ENCODE measurements at places on chromosomes 12 and 14.
A peak's percentile ranks its signal among the peaks of the same experiment; 100 is the strongest.

GRCh38 chr12:93208011-93208410 is 169.7 kb upstream of the NUDT4 start:
- no peak for DNase-seq

DNA sequence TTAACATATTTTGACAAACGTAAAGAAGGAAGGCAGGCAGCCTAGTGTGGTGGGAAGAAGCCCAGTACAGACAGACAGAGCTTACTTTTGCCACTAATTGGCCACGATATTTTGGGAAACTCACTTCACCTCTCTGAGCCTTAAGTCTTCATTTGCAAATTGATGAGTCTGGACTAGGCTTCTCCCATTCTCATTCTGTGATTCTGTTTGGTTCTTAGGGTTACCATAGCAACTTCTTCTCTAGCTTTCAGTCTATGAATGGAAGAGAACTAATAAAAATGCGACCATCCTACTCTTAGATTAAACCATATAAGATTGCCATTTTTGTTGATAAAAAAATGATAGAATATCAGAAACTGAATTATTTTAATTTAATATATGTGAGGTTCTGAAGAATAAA is 210.5 kb downstream of the SNAPC1 start:
- DNase-seq = no peak

DNA sequence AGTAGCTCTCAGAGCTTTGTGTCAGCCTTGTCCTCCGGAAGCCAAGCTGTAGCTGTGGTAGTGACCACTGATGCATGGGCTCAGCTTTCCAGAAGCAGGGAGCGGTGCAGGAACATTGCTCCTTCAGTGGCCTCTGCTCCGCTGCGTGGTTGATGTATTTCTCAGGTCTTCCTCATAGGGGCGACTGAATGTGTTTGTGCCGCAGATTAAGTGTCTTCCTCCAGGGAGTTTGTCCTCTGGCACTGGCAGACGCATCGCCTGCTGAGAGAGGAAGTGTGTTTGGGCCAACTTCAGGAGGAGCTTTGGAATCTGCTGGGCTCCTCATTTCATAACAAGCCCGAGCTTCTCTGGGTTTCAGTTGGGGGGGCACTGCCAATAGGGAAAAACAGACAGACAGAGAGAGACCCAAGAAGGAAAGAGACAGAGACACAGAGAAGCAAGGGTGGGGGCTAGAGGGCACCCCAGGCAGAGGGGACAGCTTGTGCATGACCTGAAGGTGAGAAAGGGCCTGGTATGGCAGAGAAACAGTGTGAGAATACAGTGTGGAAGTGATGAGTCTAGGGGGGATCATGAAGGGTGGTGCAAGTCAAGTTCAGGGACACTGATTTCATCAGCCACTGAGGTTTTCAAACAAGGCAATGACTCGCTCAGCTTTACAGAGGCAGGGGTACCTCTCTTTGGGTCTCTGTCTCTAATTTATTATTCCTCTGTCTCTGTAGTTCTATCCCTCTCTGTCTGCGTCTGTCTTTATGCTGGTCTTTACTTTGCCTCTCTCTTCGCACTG is 69.4 kb upstream of the PRIMA1 start:
- DNase-seq = no peak

- DNase-seq = no peak
These were observed 13.7 kb downstream of the KRT71 start for GRCh38 chr12:52539083-52539820.

GRCh38 chr14:73452341-73453186 is 5.8 kb downstream of the NUMB start:
- no peak for DNase-seq

GRCh38 chr12:111687255-111687654 is 1.4 kb downstream of the ACAD10 start:
- peak; percentile 57 for DNase-seq

- no peak for DNase-seq
These were observed 43.4 kb downstream of the TEAD4 start for GRCh38 chr12:3002646-3003045.

DNA sequence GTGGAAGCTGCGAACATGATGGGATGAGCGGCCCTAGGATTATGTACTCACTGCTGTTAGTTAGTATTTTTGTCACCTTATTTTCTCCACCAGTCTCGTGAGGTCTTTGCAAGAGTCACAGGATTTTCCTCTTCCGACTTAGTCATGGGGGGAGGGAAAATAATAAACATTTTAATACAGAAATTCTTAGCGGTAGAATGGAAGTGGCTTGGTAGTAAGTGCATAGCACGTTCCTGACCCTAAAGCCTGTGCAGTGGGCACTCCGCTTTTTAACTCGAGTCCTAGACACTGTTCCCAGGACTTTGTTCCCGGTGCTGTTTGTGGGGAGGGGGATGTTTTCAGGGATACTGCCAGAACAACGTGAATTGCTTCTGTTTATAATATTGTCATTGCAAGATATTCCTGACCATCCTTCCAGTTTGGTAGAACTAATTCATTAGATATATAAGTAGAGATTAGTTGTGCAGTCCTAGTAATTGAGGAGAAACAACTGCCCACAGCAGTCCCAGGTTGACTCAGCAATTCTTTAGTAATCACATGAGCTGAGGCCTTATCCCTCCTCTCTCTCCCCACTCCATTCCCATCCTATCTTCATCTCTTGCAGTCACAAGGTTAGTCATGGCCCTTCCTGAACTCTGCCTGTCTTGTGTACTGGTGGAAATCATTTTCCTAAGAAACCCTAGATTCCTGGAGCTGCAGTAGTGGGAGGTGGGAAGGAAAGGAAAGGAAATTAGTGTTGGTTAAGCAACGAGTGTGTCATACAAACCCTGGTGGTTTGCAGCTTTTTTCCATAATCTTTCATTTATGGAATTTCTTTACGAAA is 799 bp downstream of the SLC38A6 start:
- peak; percentile 20 for DNase-seq

- peak; percentile 43 for DNase-seq
These were observed 53.0 kb downstream of the PEX5 start for GRCh38 chr12:7242176-7243101.

- DNase-seq = no peak
These were observed 182.9 kb downstream of the EXOC5 start for GRCh38 chr14:57085801-57086200.

DNA sequence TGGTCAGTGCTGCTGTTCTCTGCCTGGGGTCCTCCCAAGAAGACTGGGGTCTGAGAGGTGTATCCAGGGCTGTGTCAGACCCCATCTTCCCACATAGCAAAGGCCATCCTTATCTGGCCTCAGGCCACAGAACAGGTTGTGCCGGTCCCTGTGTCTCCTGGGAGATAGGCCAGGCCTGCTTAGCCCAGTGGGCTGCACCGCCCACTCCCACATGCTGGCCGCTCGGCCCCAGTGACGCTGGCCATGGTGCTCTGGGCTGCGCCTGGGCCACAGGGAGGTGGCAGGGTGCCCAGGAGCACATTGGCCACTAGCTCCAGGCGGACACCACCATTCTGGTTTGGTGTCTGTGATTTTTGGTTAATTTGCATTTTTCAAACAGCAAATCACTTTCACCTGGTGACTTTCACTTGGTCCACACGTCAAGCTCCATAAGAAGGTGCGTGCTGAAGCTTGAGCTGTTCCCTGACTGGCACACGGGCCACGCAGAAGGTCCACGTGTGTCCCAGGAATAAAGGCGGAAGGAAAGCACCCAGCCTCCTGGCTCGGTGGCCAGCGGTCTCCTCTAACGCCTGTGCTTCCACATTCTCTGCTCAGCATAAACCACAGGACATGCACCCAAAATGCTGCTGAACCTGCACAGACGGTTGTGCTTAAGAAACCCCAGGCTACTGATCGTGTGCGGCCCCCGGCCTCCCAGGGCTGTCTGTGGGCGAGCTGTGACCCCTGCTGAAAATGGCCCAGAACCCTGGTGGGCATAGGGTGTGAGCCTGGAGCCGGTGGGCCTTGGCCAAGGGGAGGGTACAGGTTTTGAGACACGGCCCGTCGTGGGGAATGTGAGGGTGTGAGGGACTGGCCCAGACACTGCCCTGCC is 4.6 kb downstream of the FBRSL1 start:
- DNase-seq = peak; percentile 84

DNA sequence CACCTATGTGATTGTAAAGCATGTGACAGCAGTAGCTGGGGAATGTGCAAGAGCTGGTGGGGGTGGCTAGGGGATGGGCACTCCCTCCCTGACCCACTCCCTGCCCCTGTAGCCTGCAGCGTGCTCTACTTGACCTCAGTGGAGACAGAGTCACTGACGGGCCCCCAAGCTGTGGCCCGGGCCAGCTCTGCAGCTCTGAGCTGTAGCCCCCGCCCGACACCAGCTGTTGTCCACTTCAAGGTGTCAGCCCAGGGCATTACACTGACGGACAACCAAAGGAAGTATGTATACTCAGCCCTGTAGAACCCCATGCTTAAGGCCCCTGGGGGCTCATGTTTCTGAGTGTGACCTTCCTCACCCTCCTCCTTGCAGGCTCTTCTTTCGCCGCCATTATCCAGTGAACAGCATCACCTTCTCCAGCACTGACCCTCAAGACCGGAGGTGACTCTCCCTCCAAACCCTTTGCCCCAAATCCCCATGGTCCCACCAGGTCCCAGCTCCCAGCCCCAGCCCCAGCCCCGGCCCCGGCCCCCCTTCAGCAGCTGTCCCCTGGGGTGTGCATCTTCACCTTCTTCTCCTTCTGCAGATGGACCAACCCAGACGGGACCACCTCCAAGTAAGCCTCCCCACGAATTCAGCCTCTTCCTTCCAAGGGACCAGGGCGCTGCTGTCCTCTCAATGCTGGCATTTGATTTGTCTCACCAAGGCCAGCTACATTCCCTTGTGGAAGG is 13.3 kb downstream of the TNS2 start:
- no peak for DNase-seq

DNA sequence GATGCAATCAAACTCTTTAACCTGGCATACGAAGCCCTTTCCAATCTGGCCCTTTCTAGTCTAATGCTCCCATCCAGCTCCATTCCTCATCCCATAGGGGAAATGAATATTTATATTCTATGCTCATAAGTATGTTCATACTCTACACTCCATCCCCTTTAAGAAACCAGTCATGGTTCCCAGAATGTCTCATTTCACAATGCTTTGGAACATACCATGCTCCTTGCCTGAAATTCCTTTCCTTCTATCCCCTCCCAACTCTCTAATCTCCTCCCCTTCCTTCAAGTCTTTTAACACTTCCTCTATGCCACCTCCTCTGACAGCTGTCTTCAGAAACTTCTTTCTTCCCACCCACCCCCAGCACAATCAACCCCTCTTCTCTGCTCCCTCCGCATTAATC is 207.0 kb upstream of the CAND1 start:
- no peak for DNase-seq

DNA sequence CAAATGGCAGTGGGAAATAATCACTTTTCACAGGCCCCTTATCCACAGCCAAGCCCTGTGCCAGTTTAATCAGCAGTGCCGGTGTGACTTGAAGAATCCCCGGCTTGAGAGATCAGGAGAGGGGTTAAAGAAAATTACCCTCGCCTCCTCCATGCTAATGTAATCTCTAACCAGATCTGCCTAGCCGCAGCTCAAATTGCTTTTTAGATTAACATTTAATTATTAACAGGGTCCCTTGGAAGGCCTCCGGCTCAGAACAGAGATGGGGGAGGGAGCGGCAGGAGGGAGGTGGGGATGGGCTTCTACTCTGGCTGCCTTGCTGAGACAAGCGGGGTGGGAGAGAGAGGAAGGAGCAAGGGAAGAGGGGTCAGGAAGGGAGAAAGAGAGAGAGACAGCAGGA is 24.0 kb downstream of the FAM222A start:
- DNase-seq = no peak

GRCh38 chr12:76190299-76190698 is 105.8 kb upstream of the NAP1L1 start:
- DNase-seq = no peak

GRCh38 chr14:22641846-22642245 is 2.3 kb downstream of the OR6J1 start:
- no peak for DNase-seq

GRCh38 chr12:60197589-60197988 is 601.8 kb downstream of the SLC16A7 start:
- DNase-seq = no peak
